Cortex of kidney (tissue), 1 donor: ENCODE measurements at places on chromosomes 13 and 19.

- no peak for DNase-seq
Observed at GRCh38 chr13:114097893-114098688, 34.3 kb downstream of the RASA3 start.

- DNase-seq = no peak
Observed at GRCh38 chr13:24922387-24922744, 158.4 kb downstream of the RNF17 start.

DNA sequence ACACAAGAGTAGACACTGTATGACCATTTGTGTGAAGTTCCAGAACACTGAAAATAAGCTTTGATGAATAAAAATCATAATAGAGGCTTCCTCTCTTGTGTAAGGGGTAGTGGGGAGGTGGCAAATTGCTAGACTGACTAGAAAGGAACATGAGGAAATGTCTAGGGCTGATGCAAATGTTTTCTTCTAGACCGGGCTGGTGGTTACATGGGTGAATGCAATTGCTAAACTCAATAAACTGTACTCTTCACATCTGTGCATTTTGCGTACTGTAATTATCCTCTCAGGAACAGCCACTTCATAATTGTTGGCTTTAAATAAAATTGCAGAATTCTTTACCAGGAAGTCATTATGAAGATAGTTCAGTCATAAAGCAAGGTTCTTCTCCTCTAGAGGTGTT, 5.2 kb upstream of the KBTBD7 start:
- no peak for DNase-seq

- DNase-seq = no peak
Observed at GRCh38 chr13:41085961-41086585, 24.8 kb downstream of the WBP4 start.

DNA sequence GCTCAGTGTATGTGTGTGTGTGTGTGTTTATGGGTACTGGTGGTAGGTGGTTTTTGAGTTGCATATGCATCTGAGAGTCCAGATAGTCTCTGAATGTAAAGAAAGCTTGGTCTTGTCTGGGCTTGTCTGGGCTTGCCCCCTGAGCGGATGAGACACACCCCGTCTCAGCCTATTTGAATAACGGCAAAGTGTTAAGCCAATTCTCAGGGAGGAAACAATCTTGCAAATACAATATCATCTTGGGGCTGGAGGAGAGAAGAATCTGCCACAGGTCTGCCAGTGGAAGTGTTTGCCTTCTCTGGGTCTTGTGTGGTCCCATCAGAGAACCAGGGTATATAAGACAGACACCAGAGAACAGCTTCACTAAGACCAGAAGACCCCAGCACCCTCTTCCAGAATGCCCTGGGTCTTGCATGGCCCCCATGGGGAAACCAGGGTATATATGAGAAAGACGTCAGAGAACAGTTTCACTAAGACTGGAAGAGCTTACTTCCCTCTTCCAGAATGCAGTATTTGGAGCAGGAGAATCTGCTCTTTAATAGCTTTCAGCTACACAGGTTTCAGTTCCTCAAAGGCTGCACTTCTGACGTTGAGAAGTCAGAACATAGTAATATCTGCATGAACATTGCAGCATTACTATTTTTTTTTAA, 13.3 kb downstream of the CD70 start:
- no peak for DNase-seq

GRCh38 chr13:35387682-35388250, 88.7 kb downstream of the MAB21L1 start:
- DNase-seq = no peak

DNA sequence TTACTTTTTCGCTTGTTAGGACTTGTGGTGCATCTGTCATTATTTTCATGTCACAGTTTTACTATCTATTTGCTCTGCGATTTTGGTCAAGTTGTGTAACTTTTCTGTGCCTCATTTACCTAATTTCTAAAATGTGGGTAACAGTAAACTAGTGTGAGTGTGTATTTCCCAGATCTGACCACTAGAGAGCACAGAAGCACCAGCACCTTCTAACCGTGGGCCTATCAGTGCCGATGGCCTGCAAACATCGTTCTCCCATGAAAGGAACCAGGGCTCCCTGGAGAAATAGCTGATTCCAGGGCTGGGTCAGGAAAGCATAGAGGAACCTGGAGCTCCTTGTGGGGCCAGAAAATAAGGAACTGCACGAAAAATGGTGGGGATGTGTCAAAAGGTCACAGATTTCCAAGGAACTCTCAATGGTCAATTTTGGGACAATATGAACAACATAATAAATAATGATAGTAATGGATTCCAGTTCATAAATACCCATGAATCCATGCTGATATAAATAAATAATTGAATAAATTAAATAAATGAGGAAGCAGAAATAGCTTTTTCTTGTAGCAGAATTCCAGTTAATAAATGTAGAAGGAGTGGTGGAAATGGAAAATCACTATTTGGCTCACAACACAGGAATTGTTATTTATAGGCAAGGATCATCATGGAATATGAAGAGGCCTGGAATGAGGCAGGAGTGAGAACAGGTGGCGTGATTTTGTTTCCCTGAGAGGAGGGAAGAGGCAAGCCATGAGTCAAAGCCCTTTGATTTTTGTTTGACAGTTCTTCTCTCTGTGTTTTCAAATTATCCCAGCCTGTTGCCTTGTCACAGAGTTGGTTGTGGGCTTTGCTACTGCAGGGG, 31.1 kb downstream of the CEACAM8 start:
- DNase-seq = no peak

DNA sequence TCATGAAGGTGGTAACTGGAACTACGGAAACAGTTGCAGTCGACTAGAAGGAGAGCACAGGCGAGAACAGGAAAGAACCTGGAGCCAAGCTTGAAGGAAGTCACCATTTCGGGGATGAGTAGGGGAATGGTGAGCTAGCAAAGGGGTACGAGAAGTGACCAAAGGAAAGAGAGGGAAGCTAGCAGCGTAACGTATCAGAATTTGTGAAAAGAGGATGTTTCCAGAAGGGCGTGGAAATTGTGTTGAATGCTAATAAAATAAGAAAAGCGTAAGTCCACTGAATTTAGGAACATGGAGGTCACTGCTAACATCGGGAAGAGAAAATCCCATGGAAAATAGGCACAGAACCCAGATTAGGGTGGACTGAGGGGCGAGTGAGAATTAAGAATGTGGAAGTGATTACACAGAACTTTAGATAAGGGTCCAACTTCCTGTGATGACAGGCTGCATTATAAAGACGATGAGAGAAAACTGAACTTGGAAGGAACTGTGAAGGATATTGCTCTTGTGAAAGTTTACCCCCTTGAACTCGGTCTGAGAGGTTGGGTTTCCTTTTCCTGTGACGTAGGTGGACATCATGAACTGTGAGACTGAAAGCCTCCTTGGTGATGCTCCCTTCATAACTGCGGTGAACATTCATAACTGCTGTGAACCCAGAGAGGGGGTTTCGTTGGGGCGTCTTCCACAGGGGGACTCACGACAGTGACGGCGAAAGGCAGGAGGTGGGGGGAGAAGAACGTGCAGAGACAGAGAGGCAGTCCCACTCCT, 2.0 kb upstream of the FFAR2 start:
- no peak for DNase-seq

GRCh38 chr19:41565379-41565720, 10.6 kb upstream of the CEACAM21 start:
- no peak for DNase-seq

GRCh38 chr19:10027158-10027997, 14.1 kb downstream of the RDH8 start:
- peak; percentile 27 for DNase-seq

DNA sequence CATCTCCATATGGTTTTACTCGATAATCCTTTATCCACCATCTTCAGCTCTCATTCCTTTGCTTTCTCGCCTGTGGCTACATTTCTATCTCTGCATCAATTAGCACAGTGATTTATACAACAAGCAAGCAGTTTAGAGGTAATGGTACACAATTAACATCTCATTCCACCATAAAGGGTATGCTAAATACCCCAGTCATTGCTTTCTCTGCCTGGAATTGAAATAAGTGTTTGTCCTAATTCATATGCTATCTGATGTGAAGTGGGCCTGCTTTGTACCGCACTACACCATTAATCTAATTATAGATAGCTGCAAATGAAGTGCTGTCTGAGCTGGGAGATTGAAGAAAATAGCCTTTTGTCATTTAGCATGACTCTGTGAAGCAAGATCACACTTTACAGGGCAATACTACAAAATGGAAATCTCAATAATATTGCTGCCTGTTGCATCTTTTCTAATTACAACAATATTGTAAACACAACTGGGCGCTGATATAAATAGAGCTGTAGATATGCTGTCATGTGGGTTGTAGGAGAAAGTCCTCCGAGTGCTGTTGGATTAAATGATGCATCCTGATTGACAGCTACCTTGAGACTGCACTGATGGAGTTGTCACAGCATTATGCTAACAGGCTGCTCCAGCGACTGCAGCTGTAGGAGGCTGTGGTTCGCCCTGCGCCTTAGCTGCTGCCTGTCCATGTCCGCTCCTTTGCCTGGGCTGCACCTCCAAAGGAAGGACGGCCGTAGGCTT, 78.2 kb downstream of the GGACT start:
- DNase-seq = no peak

DNA sequence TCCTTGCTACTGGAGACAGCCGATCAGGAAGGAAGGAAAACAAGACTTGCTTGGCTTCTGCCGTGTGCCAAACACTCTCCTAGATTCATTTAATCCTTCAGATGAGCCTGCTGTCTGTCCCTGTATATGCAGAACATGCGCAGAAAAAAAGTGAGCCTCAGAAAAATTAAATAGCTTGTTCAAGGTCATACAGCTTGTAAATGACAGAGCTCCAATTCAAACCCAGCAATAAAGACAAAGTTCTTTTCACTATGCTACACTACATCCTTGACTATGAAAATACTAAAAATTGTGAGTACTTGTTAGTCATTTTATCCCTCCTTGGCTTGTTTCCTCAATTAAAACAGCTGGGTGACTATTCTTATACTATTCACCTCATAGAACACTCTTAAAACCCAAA, 121.4 kb downstream of the KCNRG start:
- DNase-seq = no peak

GRCh38 chr19:17209126-17210036, 5.8 kb upstream of the USE1 start:
- DNase-seq = no peak

- no peak for DNase-seq
Observed at GRCh38 chr13:81139987-81140386, 799.1 kb upstream of the SPRY2 start.

- DNase-seq = no peak
Observed at GRCh38 chr19:27794494-27795042, 1418.4 kb downstream of the UQCRFS1 start.

- no peak for DNase-seq
Observed at GRCh38 chr19:45976178-45976577, 2.5 kb upstream of the NOVA2 start.

DNA sequence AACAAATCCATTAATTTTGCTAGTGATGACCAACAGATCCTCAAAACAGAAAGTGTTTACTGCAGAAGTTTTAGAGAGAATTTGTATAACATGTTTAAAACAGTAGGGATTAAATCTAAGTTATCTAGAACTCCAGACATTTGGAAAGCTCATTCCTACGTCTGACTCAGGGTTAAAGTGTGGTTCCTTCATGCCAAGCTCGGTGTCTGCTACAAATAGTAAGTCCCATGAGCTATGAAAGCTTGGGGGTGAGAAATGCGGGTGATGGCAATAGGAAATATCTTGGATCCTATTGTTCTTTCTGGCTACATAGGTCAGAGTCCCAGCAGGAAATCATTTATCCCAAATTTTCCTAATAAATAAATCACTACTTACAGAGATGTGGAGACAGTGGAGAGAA, 867.1 kb downstream of the UQCRFS1 start:
- no peak for DNase-seq

DNA sequence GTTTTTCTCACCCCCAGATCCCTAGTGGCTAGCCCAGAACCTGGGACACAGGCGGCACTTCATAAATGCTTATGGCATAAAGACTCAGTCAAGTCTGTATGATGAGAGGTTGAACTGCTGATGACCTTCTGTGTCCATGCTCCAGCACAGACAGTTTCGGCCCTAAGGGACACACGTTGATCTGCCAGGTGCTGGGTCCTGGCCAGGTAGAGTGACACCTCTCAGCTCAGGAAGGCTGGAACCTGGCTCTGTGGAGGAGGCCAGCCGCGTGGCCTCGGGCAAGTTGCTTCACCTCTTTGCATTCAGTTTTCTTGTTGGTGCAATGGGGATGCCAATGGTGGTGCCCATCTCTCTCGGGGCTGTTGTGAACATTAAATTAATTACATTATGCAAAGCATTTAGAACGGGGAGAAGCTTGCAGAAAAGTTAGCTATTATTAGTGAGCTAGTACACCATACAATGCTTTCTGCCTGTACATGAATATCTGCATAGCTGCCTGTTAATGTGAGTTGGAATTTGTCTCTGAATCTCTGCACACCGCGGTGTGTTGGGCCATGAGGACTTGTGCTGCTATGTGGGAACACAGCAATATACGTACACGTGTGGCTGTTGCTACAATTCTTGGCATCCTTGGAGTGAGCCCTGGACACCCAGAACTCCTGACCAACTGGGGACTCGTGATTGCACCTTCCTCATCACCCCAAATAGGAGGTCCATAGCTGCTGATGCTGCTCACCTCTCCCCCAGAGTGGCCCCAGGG, 8.4 kb downstream of the GADD45B start:
- DNase-seq = no peak

DNA sequence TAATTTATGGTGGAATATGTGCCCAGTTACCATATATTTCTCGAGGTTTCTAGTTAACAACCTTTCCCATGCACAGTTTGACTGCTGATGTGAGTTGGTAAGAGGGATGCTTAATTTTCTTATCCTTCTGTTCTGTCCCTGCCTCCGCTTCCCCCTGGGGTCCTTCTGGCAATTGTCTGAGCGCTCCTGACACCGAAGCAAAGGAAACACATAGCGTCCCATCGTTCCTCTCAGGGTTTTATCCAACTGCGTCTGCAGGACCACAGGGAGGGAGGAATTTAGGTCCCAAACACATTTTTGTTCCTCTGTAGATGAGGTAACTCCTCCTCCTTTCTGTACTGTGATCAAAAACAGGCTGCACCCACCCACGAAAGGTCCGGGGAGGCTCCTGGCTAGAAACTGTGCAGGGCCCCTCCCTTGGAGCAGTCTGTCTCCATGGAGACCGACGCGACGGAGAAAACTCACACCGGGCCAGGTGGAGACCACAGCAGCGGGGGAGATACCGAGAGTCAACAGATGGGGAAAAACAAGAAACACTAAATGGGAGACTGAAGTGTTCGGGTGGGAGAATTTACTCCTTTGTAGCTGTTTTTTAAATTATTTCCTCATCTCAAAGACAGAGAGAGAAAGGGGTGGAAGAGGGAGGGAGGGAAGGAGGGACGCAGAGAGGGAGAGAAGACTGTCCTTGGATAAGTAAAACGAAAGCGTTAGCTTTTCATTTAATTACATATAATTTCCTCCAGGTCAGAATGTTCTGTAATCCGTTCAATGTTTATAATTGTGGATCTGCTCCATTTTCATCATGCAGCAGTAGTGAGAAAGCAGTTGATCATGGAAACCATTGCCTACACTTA, 191.8 kb upstream of the NBEA start:
- no peak for DNase-seq

DNA sequence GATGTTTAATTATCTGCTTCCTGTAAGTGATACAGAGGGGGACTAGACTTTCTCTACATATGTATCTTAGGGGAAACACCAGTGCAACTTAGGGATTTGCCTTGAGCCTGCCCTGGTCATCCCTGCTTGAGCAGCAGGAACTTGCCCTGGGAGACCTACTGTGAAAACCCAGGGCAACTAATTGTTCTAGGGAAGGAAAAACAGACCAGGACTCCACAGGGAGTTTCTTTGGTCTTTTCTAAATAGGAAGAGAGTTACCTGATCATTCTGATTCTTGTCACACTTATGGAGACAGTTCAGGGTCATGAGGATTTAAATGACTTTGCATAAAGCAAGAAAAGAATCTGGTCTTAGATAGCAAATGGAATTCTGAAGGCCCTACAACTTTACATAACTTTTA, 89.1 kb downstream of the WASF3 start:
- DNase-seq = no peak

- DNase-seq = no peak
Observed at GRCh38 chr13:107730813-107731212, 484.5 kb downstream of the LIG4 start.
